ENCODE measurements at places on chromosomes 4 and X. TPM values are rescaled to one million over a fixed set of nuclear protein-coding genes. Genes with fewer than 3 reads are reported as not detected.

The LRCH2 gene
- 16.0 TPM for total RNA-seq

The CSAG2 gene
- total RNA-seq = not detected

The PDGFRA gene
- total RNA-seq = 164 TPM

The ASB12 gene
- not detected for total RNA-seq

The SCRG1 gene
- 1.4 TPM for total RNA-seq

The MAGEA10 gene
- not detected for total RNA-seq
